ENCODE measurements at places on chromosomes 13 and 19.

- peak; percentile 76 for DNase-seq
Observed at GRCh38 chr19:18204394-18205199, 755 bp upstream of the RAB3A start.

GRCh38 chr19:49932731-49933131 is 3.4 kb upstream of the NUP62 start:
- DNase-seq, result no peak

DNA sequence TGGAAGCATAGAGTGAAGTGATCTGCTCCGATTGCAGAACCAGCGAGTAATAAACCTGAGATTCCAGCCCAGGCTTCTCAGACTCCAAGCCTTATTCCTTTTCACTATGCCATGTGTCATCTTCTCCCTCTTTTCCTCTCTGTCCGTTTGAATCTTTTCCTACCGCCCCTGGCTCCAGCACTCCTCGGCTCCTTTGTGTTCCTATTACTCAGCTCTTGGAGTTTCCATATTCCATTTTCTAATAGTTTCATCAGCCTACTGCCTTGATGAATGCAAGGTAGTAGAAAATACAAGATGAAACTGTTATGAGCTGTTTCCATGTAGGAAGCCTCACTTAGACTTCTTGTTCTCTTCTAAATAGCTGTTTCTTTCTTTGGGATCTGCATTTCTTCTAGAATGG is 138.6 kb downstream of the MYO16 start:
- DNase-seq, result no peak

DNA sequence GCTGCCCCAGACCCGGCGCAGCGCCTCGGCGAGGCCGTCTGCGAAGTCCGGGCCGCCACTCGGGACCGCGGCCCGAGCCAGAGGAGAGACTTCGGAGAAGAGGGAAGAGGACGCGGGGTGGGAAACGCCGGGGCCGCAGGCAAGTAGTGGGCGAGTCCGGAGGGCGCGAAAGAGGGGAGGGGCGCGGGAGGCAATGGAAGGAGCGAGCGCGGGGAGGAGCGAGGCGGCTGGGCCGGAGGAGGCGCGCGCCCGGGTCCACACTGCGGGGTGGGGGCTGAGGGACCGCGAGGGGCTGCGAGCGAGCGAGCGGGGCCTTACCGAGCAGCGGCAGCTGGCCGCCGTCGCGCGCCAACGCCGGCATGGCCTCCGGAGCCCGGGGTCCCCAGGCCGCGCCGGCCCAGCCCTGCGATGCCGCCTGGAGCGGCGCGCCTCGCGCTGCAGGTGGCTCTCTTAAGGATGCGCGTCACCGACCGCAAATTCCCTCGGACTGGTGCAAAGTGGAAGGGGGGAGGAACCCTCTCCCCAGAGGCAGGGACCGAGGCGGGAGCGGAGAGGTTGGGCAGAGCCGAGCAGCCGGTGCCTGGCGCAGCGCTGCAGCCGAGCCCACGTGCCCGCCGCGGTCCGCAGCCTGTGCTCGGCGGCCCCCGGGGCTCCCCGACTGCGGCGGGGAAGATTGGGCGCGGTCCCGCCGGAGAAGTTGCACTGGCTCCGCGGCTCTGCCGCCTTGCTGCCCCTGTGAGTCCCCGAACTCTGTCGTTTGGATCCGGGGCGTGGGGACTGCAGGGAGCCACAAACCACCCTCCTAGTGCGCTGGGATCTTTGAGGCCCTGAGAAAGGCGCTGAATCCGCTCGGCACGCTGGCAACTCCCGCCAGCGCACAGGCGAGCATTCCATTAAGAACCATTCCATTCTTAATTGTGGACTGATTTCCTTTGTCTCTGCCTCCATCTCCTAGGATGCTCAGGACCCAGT is at the start of gene FLT3:
TSS of gene FLT3 (minus strand) at position 427 of the 972 bp plus-strand sequence. CDS start at position 361, 66 bp downstream.
- DNase-seq, result peak; percentile 65

- no peak for DNase-seq
Observed at GRCh38 chr19:50547385-50548190, 20.6 kb downstream of the LRRC4B start.

DNA sequence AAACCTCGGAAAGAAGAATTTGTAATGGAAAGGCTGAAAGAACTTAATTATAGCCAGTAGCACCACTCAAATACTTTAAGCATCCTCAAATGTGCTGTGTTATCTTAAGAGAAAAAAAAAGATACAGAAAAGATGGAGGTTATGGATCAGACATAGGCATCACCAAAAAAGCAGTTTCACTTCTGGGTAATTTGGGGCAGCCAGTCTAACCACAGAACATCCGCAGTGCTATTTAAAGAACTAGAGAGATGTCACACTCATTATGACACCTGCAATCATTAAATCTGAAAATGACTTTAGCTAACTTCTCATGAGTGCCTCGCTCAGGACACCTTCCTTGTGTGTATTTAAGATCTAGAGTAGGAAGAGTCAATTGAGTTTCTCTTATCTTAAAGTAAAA is 211.8 kb downstream of the RBM26 start:
- DNase-seq, result no peak

DNA sequence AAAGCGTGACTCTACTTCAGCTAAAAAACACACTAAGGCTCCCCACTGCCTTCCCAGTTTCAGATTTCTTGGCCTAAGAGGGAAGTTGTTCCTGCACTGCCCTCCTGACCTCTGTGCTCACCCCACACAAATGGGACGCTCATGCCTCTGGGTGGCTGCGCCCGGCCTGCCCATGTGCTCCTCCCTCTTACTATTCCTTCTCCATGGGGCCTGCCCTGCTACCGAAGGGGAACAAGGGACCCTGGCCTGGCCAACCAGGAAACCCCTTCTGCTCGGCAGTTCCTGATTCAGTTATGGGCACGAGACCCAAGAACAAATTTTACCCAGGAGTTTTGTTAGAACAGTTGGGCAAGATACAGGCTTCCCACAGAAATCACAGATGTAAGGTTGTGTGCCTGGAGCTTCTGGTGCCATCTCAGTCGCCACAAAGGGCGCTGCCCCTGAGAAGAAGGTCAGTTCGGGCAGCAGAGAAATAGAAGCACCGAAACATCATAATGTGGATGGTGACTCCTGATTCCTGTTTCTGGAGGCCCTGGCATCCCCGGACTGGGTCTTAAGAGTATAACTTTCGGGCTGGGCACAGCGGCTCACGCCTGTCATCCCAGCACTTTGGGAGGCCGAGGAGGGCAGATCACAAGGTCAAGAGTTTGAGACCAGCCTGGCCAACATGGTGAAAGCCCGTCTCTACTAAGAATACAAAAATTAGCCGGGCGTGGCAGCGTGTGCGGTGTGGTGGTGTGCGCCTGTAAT is 5.4 kb upstream of the PLPP2 start:
- DNase-seq, result no peak

DNA sequence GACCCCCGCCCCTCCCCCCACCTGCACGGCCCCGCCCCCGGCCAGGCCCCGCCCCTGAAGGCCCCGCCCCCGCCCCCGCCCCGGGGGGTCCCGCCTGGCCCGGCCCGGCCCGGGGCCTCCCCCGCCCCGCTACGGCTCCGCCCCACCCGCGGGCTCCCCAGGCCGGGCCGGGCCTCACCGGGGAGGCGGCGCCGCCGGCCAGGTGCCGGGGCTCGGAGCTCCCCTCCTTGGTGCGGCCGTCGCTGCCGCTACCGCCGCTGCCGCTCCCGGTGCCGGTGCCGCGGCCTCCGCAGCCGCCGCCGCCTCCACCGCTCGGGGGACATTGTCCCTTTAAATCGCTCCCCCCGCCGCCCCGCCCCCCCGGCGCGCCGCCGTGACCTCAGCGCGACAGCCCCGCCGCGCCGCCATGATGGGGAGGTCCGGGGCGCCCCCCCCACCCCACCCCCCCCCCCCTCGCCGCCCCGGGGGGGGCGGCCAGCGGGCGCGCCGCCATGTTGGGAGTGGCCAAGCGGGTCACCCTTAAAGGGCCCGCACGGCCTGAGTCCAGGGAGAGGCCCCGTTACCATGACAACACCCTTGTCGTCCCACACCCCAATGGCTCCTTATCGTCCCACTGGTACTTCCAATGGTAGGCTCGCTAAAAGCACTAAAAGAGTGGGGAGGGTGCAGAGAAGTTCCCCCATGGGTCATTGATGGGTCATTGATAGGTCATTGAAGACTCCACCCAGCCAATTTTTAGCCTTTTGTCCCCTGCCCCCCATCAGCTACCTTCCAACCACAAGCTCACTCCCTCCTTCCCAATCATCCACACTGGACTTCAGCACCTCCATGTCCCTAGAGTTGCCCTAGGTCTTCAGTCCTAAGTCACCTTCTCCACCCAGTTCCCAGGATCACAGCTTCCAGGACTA is at the start of gene WIZ:
TSS of gene WIZ (minus strand) at position 337 of the 908 bp plus-strand sequence. CDS start 1,649 bp downstream, outside the sequence.
- DNase-seq, result peak; percentile 91

All from activated CD8-positive, alpha-beta memory T cell treated with anti-CD3 and anti-CD28 coated beads, Interleukin-2, amount 50 U/mL, for 48 hours (primary cell).